ENCODE measurements at places on chromosomes 1 and 21.

DNA sequence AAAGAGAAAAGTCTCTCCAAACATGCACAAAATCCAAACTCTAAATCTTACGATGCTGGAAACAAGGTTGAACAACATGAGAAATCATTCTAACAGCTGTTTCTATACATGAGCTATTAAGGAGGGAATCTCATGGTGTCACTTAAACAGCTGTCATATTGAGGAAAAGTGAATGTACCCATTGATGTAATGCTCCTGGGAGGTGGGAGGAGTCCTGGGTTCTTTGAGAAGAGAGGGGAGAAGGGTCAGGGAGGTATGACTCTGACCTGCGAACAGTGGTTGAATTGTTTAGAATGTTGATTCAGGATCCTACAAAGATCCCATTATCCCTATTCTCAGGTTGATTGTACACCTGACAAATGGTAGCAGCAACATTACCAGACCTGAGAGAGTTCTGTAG, 49.3 kb downstream of the ZC3H11B start:
- DNase-seq, result no peak

GRCh38 chr1:94504601-94505000, 37.0 kb downstream of the F3 start:
- DNase-seq, result no peak

DNA sequence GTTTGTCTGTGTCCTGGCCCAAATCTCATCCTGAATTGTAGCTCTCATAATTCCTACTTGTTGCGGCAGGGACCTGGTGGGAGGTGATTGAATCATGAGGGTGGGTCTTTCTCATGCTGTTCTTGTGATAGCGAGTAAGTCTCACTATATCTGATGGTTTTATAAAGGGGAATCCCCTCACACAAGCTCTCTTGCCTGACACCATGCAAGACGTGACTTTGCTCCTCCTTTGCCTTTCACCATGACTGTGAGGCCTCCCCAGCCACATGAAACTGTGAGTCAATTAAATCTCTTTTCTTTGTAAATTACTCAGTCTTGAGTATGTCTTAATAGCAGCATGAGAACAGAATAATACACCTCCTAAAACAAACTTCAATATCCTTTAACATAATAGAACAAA, 1065.6 kb downstream of the PLA2G4A start:
- DNase-seq, result no peak

DNA sequence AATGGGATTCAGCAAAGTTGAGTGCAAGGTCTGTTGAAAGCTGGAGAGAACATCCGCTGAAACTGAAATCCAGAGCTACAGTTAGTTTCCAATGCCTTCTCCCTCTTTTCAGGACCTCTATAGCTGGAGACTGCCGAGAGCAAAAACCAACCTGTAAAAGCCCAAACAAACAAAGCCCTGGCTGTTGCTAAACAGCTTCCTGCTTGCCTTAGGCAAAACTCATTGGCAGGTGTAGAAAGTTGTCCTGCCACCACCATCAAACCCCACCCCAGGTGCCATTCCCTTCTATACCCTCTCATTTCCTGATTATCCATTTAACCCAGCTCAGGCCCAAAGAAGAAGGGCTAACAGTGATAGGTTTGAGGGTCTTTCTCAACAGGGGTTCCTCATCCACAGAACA, 24.7 kb downstream of the SCYL3 start:
- no peak for DNase-seq

DNA sequence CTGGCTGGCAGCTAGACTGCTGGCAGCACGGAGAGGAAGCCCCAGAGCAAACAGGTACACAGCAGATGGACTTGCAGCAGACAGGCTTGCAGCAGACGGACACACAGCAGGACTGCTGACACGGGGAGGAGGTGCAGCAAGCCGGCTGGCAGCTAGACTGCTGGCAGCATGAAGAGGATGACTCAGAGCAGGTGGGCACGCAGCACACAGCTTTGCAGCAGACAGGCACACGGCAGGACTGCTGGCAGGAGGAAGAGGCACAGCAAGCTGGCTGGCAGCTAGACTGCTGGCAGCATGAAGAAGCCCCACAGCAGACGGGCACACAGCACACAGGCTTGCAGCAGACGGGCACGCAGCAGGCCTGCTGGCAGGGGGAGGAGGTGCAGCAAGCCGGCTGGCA, 498 bp downstream of the KRTAP10-2 start:
- no peak for DNase-seq

GRCh38 chr1:33050221-33051076, 13.8 kb upstream of the AK2 start:
- no peak for DNase-seq

- no peak for DNase-seq
These were observed at the start of gene PRELP for GRCh38 chr1:203475012-203475981. TSS of gene PRELP (plus strand) at chr1:203475806. CDS start at chr1:203483185, 7,379 bp downstream.

All from CD4-positive, alpha-beta T cell treated with Interleukin-2 at 100 ng/mL for 4 hours (primary cell).